Vagina (tissue), 2 donors: ENCODE measurements at places on chromosomes 1 and 21. TPM values are rescaled to one million over a fixed set of nuclear protein-coding genes. Genes with fewer than 3 reads are reported as not detected.

GRCh38 chr1:3772027-3772714 is 378 bp upstream of the SMIM1 start:
- DNase-seq = peak; percentile 93

DNA sequence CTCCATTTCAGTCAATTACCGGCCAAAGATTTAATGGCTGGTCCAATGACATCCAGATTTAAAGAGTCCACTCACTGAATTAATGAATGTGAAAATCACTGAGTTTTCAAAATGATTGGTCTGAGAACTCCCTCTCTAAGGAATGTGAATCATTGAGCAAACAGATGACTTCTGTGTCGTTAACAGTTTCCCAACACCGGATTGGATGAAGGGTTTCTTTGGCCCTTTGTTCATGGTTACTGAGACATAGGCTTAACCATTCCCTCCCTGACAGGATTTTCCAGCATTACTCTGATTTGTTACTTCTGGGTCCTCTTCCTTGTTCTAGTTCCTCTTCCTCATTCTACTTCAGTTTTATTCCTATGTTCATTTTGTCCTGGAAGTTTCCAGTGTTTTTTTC is 1.5 kb upstream of the CLDN17 start:
- DNase-seq = no peak

DNA sequence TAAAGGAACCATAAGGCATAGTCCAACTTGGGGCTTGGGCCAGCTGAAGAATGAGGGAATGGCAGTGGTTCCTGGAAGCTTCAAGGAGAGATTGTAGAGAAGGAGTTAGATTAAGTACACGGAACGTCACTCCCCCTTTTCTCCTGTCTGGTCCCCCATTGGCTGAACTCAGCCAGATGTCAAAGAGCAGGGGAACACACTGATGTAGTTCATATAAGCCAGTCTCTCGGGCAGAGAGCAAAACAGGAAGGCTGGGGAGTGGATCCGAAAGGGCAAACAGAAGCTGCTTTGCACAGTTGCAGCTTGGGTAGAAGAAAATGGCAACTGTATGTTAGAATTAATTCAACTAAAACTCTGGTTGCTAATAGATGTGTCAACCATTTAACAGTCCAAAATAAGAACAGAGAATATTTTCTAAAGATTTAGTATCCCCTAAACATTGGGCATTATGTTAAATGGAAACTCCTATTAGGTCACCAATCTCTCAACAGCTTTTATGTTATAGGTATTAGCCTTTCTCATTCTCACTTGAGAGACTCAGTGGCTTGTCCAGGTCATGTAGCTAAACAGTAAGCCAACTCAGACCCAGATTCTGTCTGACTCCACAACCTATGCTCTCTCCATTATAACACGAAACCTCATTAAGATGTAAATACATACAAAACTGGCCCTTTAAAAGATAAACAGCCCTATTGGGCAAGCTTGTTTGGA is 600.7 kb upstream of the USP24 start:
- DNase-seq = no peak

Gene TGFBR3
- total RNA-seq = 221 TPM

Gene IL20
- total RNA-seq = not detected

DNA sequence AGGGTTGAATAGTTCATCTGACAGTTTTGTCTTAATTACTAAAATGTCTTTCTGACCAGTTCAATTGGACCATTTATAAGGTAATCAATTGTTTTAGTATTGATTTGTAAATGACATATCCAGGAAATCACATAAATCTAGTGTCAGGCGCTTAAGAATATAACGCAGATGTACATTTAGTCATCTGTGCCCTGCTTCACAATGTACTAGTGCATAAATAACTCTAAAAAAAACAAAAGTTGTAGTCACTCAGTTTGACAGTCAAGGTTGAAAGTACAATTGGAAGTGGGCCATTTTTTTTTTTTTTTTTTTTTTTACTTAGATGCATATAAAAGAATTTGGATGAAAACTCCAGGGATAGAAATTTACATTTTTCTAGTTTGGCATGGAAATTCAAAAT is 490.4 kb downstream of the PTPRC start:
- no peak for DNase-seq

Gene COL9A2
- total RNA-seq = 7.1 TPM

Gene F3
- 63.6 TPM for total RNA-seq

GRCh38 chr1:110118636-110119396 is 6.6 kb downstream of the UBL4B start:
- DNase-seq = no peak

- no peak for DNase-seq
These were observed 916.2 kb upstream of the B3GALT2 start for GRCh38 chr1:194102607-194103006.

DNA sequence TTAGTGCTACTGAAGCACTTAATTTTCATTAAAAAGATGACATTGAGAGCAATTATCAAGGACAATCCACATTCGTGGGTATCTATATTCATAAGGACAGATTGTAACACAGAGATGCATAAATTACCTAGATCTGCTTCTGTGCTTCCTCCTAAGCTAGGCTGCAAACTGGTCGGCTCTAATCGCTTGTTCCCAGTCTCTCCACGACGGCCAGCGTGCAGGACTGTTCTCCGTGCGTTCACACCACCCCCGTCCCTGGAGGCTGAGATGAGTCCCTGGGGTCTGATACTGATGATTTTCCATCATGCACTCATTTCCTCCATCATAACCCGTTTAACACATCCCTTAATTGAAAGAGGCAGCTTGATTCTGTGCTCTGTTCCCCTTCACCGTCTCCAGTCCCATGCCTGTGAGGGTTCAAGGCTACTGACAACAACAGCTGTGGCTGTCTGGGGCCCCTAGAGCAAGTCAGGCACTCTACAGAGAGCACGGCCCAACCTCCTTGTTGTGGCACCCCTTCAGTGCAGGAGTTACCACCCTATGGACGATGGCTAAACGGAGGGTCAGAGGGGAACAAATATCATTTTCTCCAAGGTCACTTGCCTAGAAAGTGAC is 469.6 kb downstream of the NPHP4 start:
- peak; percentile 52 for DNase-seq

DNA sequence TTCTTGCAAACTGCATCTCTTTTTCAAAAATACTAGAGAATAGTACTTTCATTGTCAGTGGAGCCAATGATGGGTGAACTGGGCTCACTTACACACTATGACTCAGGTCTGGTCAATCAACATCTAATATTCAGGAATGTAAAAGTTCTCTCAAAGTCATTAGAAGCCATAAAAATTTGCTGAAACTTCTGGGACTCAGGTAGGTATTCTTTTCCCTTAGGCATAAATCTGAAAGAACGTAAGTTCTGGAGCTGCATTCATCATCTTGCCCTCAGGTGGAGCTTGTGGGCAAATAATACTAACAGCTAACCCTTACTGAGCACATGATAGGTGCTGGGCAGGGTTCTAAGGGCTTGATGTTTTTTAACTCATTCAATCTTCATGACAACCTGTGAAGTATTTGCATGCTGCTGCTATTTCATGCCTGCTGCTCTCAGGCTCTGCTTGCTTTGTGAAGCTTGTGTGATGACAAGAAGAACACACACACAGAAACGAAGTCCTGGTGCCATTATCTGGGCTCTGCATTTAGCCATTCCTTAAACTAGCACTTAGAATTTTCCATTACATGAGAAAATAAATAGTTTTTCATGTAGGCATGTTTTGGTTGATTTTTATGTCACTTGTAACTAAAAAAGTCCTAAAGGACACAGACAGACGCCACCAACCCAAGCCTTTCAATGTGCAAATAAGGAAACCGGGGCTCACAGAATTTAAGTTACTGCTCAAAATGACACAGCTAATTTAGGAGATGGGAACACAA is 394.2 kb upstream of the LYPLAL1 start:
- no peak for DNase-seq

DNA sequence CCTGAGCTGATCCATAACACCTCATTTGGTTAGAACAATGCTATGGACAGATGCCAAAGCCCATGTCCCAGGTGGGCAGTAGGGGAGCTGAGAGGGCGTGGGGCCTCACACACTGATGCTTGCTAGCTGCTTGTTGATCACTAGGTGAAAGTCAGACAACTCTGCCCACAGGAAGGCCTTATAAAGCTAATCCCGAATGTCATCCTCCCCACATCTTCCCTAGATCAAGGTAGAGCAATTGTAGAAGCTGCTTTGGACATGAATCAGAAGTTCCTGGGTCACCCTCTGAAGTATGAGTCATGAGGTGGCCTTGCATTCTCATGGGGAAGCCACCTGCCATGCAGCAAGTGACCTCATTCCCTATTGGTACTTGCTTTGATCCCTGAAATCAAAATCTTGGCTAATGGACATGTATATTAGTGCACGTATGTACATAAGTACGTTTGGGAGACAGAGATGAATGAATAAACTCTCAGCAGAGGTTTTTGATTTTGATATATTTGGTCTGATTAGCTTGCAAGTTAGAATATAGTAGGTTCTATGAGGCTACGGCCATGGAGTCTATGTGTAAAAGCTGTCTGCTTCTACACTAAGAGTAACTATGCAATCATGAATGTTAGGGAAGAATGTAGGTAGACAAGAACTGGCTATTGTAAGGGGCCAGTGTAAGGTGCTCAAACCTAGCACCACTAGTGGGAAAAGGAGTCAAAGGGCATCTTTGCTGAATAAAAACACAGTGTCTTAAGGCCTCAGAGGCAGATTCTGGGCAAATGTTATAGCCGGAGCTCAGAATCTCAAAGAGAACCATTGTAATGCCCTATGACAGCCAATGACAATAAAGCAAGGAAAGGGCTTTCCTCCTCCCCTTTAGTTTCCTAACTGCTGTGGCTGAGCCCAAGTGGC is 52.6 kb downstream of the ABCA4 start:
- no peak for DNase-seq
